Tongue (tissue), 3 donors: ENCODE measurements at places on chromosomes 3 and 15.
A peak's percentile ranks its signal among the peaks of the same experiment; 100 is the strongest.

DNA sequence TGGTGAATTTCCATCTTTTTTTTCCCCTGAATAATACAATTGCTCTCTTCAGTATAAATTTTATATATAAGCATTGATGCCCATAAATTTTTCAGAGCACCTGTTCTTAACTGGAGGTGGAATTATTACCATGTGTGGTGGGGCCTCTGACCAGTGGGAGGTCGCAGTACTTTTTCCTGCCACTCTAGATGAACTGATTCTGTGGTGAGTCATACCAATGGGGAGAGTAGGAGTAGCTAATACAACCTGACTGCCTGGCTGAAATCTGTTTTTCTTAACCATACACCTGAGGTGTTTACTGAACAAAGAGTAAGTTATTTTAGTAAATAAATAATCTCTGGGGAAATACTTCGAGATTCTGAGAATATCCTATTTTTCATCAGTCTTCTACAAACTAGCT lies 67.2 kb downstream of the UNC13C start:
- DNase-seq, result no peak

DNA sequence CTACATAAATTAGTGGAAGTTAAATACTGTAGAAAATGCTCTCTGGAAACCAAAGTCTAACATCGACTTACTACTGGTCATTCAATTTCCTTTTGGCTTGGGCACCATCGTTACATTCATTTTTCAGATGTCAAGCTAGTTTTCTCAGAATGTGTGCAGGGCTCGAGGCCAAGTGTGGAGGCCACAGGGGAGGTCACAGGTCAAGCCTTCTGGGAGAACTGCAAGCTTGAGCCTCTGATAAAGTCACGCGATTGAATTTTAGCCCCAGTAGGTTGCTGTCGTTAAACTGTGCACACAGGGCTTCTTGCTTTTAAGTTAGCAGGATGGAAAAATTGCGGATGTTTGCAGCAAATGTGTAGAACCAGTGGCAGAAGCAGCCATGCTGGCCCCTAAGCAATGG lies 182.2 kb downstream of the APBA2 start:
- DNase-seq, result no peak

- no peak for DNase-seq
Measured at GRCh38 chr3:123750659-123751420, 133.3 kb downstream of the MYLK start.

DNA sequence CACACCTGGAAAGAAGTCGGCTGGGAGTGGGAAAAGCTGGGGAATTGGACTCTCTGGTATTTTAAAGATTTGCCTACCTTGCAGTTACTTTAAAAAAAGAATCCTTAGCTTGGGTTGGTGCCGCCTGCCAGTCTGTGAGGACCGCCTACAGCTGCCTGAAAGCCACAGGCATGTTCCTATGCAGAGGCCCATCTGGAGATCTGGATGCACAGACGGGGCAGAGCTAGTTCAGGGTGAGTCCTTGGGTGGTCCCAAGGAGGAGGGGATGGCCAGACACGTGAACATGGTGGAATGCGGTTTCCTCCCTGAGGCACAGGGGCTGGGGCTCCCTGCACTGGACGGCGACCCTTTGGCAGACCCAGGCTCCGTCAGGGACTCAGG lies 113.2 kb upstream of the IQSEC1 start:
- DNase-seq, result no peak

- DNase-seq, result no peak
Measured at GRCh38 chr15:68434021-68434420, 2.1 kb upstream of the ITGA11 start.

DNA sequence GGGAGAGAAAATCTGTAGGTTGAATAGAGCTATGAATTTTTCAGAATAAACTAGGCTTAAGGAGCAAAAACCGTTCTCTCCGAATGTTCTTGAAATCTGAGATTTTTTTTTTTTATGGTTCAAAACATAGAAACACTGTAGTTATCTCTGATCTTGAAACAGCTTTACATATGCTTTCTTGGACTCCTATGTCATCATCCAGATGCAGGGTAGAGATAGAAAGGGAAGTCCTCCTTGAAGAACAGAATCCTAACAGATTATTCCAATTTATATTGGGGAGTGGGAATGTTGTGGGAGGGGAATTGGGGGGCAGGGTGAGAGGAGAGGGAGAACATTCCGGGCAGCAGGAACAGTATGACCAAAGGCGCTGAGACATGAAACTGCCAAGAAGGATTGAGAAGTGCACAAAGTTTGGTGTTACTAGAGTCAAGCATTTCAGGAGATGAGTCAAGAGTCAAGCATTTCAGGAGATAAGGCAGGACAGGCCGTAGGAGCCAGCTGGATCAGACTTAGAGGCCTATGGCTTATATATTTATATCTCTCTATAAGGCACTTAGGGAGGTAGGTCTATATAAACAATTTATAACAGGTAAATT lies 21.9 kb upstream of the ST3GAL6 start:
- no peak for DNase-seq

- no peak for DNase-seq
Measured at GRCh38 chr15:71957026-71957425, 146.7 kb downstream of the NR2E3 start.

GRCh38 chr3:183202004-183202722 lies 39.6 kb upstream of the LAMP3 start:
- no peak for DNase-seq

DNA sequence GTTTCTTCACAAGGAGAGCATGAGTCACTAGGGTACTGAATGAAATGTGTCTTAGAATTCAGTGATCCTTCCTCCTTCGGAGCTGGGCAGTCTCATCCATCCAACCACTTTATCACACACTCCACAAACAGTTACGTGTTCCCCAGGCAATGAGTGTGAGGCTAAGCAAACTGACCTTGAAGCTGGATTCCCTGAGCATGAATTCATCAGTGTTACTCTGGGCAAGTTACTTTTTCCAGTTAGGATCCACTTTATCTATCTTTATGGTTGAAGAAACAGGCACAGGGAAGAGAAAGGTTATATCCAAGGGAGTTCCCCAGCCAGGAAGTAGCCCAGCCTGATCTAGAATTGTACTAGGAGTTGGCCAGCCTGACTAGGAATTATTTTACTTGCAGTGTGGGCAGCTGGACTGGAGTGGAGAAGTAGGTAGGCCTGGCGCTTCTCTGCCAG lies 17.1 kb upstream of the GCNT3 start:
- no peak for DNase-seq

GRCh38 chr3:101676216-101676764 lies 642 bp downstream of the ZBTB11 start:
- DNase-seq, result peak; percentile 98

DNA sequence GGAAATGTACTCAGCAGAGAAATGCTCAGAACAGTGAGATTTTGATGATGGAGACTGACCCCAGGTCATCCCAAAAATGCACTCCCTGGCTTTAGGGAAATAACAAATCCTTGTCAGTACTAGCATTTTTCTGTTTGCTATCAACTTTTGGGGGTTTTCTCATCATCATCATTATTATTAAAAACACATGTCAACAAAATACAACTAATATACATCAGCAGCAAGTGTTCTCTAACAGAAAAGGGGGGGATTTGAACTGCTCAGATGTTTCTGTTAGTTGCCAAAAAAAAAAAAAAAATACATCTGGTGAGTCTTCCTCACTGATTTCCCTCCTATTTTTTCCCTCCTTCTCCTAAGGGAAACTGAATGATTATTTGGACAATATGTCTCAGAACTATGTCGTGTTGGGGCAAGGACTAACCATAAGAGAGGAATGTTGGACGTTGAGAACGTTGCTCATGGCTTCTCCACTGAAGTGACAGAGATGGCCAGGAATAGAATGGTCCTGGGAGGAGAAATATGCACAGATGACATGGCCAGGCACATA lies 230.0 kb upstream of the MCTP2 start:
- peak; percentile 38 for DNase-seq

GRCh38 chr3:51381333-51381705 lies 3.8 kb upstream of the MANF start:
- DNase-seq, result no peak

DNA sequence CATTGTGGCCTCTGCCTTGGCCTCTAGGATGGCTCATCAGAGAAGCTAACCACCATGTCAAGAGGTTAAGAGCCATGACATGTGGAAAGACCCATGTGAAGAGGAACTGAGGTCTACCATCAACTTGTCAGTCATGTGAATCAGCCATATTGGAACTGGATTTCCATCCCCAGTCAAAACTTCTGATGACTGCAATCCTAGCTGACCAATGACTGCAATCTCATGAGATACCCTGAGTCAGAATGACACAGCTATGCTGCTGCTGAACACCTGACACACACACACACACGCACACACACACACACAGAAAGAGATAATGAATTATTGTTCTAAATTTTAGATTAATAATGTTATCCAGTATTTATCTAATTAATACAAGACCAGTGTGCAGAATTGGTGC lies 337.5 kb upstream of the LMCD1 start:
- no peak for DNase-seq

DNA sequence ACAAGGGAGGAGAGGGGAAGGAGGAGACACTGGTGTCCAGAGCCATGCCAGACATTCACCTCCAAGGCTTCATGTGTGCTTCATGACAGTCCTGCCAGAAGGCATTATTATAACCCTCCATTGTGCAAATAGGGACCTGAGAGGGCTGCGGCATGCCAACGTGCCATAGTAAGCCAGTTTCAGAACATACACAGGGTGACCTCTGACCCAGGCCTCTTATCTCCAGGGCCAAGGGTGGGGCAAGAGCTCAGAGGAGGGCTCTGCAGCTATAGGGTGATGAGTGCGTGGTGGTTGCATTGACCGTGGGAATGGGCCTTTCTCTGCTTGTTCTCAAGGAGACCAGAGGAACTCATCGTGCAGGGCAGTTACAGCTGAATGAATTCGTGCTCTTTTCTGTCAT lies 9.7 kb upstream of the ACSBG1 start:
- no peak for DNase-seq
